ENCODE measurements at places on chromosomes 16 and 17. TPM values are rescaled to one million over a fixed set of nuclear protein-coding genes. Genes with fewer than 3 reads are reported as not detected.

Gene HBZ
- not detected for total RNA-seq

Gene TMEM238L
- total RNA-seq, result not detected

Gene TEDC2
- 39.9 TPM for total RNA-seq

Gene SAMD14
- total RNA-seq, result 5.9 TPM

Gene SCNN1B
- not detected for total RNA-seq

Gene SOST
- total RNA-seq, result not detected

Gene LUC7L
- total RNA-seq, result 24.8 TPM

Gene NPIPB13
- total RNA-seq, result 2.9 TPM

Gene KRTAP2-2
- not detected for total RNA-seq

Gene GSG1L2
- not detected for total RNA-seq
